ENCODE measurements at places on chromosomes 4 and X. TPM values are rescaled to one million over a fixed set of nuclear protein-coding genes. Genes with fewer than 3 reads are reported as not detected.

IL21 gene
- polyA plus RNA-seq: not detected

SH3TC1 gene
- 19.2 TPM for polyA plus RNA-seq

MED12 gene
- polyA plus RNA-seq: 14.0 TPM

PLP2 gene
- polyA plus RNA-seq: 267 TPM

RNF150 gene
- 0.41 TPM for polyA plus RNA-seq

PAGE4 gene
- polyA plus RNA-seq: 0.11 TPM

FGFR3 gene
- 97.6 TPM for polyA plus RNA-seq

OTC gene
- 0.20 TPM for polyA plus RNA-seq

ALAS2 gene
- not detected for polyA plus RNA-seq

CT45A1 gene
- not detected for polyA plus RNA-seq

ATP11C gene
- 3.4 TPM for polyA plus RNA-seq

USP27X gene
- polyA plus RNA-seq: 0.65 TPM

CENPI gene
- 1.0 TPM for polyA plus RNA-seq

LDB2 gene
- polyA plus RNA-seq: 4.4 TPM

CXCR3 gene
- polyA plus RNA-seq: 0.64 TPM

TRIM60 gene
- not detected for polyA plus RNA-seq

EREG gene
- polyA plus RNA-seq: 5.9 TPM

TMEM47 gene
- polyA plus RNA-seq: 5.1 TPM

DACH2 gene
- polyA plus RNA-seq: 0.04 TPM

NR0B1 gene
- polyA plus RNA-seq: 0.02 TPM

MID1 gene
- polyA plus RNA-seq: 4.6 TPM

RAI2 gene
- polyA plus RNA-seq: 3.9 TPM

VEGFC gene
- 2.3 TPM for polyA plus RNA-seq

SYP gene
- 0.79 TPM for polyA plus RNA-seq

YY2 gene
- polyA plus RNA-seq: 0.77 TPM

GLRA3 gene
- not detected for polyA plus RNA-seq

F9 gene
- not detected for polyA plus RNA-seq

MTNR1A gene
- polyA plus RNA-seq: not detected

TBC1D9 gene
- 3.3 TPM for polyA plus RNA-seq

AGA gene
- polyA plus RNA-seq: 25.5 TPM

GAGE12H gene
- polyA plus RNA-seq: not detected

SRPX gene
- polyA plus RNA-seq: 10.4 TPM

KLHL4 gene
- polyA plus RNA-seq: 0.06 TPM

USP17L20 gene
- polyA plus RNA-seq: not detected

PFKFB1 gene
- 0.26 TPM for polyA plus RNA-seq

PCDH7 gene
- 3.3 TPM for polyA plus RNA-seq

GLUD2 gene
- 0.52 TPM for polyA plus RNA-seq

TREX2 gene
- polyA plus RNA-seq: 2.8 TPM

DCAF4L1 gene
- polyA plus RNA-seq: 0.06 TPM
